ENCODE measurements at places on chromosomes 11 and 22.

- no peak for DNase-seq
These were observed 122.2 kb upstream of the PDGFD start for GRCh38 chr11:104286129-104286528.

GRCh38 chr11:132134322-132134721, 763.9 kb downstream of the NTM start:
- DNase-seq: no peak

DNA sequence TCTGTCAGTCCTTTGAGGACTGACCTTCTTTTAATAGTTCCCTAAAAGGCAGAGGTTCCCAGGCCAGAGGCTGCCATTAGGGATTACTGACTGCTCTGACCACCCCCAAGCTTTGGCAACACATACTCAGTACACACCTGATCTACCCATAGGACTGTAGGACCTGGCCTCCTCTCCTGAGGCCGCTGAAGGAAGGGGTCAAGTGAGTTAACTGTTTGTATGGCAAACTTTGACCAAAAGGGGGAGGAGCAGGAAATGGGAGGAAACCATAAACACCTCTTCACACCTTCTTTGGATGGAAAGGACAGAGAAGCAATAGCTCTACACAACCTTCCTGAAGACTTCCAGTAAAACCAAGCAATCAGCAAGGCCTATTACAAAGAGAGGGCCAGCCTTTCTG, 104.0 kb downstream of the APOL5 start:
- no peak for DNase-seq

- no peak for DNase-seq
These were observed 4.0 kb upstream of the HDAC10 start for GRCh38 chr22:50255099-50255498.

DNA sequence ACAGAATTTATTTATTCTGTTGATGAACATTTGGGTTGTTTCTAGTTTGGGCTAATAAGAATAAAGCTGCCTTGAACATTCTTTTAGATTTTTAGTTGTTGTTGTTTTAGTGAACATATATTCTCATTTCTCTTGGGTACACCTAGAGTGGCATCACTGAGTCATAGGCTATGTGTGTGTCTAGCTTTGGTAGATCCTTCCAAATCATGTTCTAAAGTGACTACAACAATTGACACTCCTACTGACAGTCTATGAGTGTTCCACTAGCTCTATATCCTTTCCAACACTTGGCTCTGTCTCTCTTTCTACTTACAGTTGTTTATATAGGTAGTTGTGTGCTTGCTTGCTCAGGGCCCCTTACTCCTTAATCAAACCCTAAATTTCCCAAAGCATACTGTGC, 346.0 kb upstream of the NCAM1 start:
- DNase-seq: no peak

DNA sequence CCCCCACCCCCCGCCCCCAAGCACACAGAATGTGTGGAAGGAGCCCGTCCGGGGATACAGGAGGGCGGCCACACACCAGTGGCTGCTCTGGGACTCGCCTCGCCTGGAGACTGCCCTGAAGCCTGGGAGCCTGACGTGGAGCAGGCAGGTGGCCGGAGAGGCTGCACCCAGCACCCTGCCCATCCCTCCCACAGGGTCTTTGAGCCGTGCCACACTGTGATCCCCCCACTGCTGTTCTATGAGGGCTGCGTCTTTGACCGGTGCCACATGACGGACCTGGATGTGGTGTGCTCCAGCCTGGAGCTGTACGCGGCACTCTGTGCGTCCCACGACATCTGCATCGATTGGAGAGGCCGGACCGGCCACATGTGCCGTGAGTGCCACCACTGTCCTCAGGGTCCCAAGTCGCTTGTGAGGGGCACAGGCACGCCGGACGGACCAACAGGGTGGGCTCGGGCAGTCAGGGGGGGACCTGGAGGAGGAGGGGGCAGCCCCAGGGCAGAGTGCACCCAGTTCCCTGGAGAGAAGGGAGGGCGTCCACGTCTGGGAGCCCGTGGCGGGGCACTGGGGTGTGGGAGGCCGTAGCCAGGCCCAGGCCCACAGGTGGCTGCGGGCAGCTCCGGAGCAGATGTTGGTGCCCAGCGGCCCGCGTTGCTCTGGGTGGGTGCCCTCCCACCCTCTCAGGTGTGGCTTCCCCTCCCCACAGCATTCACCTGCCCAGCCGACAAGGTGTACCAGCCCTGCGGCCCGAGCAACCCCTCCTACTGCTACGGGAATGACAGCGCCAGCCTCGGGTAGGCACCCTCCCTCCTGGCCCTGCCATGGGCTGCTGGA, 27.0 kb upstream of the MUC5B start:
- no peak for DNase-seq

- no peak for DNase-seq
These were observed 414.5 kb downstream of the BRD1 start for GRCh38 chr22:49413146-49413545.

DNA sequence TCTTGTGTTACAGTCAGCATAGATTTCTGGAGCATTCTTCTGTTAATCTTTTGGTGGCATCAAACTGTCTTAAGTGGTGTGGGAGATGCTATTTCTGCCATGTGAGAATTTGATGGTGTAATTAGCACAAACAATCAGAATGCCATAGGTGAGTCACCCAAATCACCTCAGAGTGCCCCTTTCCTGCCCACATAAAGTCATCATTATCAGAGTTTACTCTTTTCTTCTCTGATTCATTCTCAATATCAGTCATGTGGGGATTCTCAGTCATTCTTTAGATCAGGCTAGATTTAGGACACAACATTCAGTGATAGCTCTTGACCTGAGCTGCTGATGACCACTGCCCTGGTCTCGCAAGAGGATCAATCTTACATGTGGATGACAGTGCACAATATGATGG, 23.7 kb upstream of the MS4A6A start:
- no peak for DNase-seq

GRCh38 chr11:96969251-96969650, 579.4 kb downstream of the JRKL start:
- DNase-seq: no peak

DNA sequence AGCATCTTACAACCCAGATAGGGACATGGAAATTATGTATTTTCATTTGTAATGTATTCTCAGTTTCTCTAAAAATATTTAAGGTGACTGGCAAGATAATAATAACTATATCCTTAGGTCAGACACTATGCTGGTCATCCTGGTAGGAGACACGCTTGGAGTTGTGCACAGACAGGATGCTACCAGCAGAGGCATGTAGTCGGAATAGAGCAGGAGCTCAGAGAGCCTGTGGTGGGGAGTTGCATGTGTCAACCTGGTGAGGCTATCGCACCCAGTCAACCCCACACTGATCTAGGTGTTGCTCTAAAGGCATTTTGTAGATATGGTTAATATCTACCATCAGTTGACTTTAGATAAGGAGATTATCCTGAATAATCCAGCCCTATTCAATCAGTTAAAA, 318.5 kb downstream of the MIAT start:
- DNase-seq: no peak

DNA sequence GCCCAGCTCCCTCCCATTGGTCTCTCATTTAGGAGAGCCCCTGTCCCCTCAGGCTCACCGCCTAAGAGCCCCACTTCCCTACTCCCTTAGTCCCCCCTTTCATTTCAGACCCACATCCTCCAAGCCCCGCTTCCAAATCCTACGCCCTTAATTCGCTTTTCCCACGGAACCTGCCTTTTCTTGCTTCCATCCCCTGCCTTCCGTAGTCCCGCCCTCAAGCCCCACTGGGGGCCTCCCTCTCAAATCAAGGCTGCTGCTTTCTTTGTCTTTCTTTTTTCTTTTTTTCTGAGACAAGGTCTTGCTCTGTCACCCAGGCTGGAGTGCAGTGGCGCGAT, 396 bp downstream of the CCDC157 start:
- no peak for DNase-seq

DNA sequence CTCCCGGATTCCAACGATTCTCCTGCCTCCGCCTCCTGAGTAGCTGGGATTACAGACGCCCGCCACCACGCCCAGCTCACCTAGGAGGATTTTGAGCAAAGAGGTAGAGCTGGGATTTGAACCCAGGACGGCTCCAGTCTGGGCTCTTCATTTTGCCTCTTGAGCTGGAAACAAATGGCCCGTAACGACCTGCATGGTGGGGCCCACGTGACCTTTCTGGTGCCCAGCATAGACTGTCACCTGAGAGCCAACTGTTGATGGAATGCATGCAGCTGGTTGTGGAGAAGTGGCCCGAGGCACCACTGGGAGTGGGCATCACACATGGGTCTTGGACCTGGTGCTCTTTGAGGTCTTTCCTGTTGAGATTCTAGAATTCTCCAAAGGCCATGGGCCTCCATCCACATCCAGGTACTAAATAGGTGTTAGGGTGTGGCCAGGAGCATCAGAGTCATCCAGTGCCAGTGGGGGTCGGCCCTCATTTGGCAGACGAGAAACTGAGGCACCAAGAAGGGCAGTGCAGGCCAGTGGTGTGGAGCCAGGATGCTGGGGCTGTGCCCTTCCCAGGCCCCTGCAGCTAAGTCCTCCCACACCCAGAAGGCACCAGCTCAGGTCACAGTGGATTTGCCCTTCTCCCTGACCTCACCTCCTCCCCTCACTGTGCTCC, 3.9 kb downstream of the ATF4 start:
- DNase-seq: no peak

- peak; percentile 75 for DNase-seq
These were observed 14.3 kb upstream of the FGF19 start for GRCh38 chr11:69718147-69718546.

DNA sequence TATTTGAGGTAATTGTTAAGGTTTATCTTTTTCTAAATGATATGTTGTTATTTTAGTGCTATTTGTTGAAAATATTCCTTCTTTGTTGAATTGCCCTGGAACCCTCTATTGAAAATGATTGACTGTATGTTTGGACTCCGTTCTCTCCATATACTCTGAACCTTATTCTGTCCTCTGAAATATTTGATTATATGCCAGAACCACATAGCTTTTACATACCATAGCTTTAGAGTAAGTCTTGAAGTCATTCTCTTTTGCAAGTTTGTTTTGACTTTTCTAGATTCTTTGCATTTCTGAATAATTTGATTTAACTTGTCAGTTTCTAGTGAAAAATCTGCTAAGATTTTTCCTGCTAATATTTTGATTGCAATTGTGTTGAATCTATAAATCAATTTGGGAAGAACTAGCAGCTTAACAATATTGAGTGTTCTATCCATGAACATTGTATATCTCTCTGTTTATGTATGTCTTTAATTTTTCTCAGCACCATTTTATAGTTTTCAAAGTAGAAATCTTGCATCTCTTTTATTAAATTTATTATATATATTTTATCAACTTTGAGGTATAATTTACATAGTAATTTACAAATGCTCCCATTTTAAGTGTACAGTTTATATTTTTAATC, 51.7 kb upstream of the PITPNB start:
- no peak for DNase-seq

GRCh38 chr11:26557666-26558065, 14.4 kb downstream of the MUC15 start:
- no peak for DNase-seq

GRCh38 chr11:6321961-6322362, 1.7 kb upstream of the CAVIN3 start:
- DNase-seq: no peak

DNA sequence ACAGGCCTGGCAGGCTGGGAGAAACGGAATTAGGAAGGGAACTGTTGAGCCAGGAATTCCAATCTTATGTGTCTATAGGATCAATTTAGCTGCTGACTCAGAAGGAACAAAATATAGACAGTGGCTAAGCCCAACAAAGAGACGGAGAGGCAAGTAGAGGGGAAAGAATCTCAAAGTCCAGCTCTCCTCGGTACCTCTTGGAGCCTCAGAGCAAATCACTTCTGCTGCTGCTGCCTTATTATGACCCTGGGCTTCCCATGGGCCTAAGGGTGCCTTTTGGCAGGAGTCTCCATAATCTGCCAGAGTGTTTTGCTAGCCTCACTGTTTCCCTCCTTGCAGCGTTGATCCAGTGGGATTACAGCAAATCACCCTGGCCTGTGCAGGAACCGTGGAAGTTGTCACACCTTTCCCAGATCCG, 31.7 kb downstream of the PAX6 start:
- no peak for DNase-seq

- DNase-seq: no peak
These were observed 312.3 kb downstream of the MN1 start for GRCh38 chr22:27489178-27489675.

DNA sequence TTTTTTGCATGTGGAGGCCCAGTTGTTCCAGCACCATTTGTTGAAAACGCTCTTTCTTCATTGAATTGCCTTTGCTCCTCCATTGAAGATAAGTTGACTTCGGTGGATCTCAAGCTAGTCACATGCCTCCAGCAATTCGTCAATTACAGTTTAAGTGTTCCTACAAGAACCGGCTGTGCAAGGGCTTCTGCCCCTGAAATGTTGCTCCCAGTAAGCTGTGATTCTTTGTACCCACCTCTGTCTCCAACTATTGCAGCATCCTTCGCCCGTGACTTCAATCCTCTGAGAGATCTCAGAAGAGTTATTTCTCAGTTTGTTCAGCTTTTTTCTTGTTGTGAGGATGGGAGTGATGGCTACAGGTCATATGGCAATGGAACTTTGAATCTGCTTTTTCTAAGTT, 194.2 kb upstream of the B3GAT1 start:
- DNase-seq: no peak

DNA sequence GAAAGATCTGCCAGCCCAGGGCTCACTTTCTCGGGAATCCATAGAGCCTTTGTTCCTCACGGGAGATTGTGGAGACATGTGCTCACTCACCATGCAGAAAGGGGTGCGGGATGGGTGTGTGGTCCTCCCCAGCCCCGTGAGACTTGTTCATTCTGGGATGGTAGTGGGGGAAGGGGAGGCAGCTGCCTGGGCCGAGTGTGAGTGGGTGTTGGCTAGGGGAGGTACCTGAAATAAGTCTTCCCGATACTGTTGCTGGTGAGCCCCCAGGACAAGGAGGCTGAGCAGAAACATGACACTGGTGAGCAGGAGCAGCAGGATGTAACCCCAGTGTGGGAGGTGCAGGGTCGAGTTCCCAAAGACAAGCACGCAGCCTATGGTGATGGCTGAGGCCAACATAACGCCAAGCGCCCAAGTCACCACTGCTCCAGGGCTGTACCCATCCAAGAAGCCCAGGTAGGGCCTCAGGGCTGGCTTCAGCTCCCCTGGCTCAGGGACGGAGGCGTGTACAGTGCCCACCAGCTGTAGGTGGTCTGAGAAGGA, 2.8 kb downstream of the SLC7A4 start:
- no peak for DNase-seq

DNA sequence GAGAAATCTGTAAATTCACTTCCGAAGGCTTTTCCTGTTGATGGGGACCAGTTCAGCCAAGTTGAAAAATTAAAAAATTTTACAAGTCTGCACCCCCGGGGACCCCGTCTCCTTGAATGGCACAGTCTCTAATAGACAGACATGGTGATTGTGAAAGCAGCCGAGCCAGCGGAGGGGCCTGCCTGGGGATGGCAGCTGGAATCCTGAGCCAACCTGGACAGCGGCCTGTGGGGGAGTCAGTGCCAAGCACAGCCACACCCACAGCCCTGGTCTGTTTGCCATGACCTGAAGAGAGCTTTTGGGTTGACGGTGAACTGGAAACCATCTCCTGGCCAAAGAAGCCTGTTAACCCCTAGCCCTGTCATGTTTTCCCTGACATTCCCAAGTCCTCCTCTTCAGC, 64.7 kb downstream of the PARVG start:
- no peak for DNase-seq

Data from NCI-H1105 (cell line).